ENCODE measurements at places on chromosomes 6 and 20.

- no peak for DNase-seq
Measured at GRCh38 chr6:105364243-105364642, 38.6 kb downstream of the PREP start.

DNA sequence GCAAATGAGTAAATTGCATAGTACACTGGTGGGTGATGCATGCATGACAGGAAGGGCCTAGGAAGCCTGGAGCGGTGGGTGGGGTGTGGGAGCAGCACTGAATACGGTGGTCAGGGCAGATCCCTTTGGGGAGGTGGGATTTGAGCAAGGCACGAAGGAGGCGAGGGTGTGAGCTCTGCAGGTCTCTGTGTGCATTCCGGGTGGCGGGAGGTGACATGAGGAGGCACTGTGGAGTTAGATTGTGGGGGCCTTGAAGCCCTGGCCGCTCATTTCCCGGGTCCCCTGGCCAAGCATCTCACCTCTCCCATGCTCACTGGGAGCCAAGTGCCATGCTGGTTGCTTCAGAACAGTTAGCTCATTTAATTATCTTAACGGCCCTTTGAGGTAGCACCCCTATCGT is 6.2 kb upstream of the SPDEF start:
- DNase-seq, result no peak

DNA sequence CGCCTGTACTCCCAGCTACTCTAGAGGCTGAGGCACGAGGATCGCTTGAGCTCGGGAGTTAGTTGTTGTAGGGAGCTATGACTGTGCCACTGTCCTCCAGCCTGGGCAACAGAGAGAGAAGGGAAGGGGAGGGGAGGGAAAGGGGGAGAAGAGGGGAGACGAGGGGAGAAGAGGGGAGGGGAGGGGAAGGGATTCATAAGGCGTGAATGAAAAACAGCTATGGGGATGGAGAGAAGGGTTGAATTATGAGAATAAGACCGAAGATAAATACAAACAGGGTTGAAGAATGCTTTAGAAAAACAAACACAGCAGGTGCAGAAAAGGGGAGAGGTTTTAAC is 106.0 kb downstream of the TRIM27 start:
- DNase-seq, result no peak

DNA sequence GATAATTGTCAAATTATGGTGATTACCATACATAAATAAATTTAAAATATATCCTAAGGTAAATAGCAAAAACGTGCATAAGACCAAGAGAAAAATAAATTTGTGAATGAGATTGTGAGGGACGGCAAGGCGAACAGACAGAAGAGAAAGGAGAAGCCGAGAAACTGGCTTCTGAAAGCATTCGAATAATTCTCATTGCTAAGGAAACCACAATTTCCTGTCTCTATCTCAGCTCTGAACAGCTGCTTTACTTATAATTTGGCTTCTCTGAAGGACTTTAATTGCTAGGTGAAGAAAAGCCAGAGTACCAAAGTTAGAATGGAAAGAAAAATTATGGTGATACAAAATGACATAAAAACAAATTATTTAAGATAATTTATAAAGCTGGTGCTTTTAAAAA is 79.0 kb upstream of the RGS17 start:
- no peak for DNase-seq

- DNase-seq, result no peak
Measured at GRCh38 chr20:52060794-52061714, 130.5 kb downstream of the ZFP64 start.

GRCh38 chr6:159610881-159611280 is 82.2 kb downstream of the SOD2 start:
- no peak for DNase-seq

DNA sequence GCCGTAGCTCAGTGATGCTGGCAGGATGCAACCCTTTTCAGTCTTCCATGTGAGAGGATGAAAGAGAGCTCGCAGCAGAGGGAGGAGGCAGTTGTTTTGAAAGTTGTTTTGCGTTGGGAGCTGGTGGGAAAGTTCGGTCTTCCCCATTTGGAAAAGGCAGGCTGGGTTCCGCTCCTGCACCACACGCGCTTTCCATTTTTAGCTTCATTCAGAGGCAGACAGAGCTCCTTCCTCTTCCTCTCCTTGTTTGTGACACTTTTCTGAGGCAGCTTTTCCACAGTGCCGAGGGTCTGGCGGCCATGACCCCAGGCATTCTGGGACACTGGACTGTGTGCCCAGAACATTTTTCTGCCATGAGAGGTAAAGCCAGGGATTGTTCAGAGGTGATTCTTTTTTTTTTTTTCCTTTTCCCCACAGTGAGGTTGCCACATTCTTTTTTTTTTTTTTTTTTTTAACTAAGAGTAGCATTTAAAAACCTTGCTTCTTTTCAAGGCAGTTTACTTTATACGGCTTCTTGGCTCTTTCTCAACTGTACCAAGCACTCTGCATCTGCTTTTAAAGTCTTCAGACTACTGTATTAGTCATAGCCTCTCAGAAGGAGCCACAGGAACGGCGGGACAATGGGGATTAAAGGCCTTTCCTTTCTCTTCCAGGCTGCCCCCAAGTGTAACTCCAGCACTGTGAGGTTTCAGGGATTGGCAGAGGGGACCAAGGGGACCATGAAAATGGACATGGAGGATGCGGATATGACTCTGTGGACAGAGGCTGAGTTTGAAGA is 1.6 kb downstream of the PRDM1 start:
- no peak for DNase-seq

DNA sequence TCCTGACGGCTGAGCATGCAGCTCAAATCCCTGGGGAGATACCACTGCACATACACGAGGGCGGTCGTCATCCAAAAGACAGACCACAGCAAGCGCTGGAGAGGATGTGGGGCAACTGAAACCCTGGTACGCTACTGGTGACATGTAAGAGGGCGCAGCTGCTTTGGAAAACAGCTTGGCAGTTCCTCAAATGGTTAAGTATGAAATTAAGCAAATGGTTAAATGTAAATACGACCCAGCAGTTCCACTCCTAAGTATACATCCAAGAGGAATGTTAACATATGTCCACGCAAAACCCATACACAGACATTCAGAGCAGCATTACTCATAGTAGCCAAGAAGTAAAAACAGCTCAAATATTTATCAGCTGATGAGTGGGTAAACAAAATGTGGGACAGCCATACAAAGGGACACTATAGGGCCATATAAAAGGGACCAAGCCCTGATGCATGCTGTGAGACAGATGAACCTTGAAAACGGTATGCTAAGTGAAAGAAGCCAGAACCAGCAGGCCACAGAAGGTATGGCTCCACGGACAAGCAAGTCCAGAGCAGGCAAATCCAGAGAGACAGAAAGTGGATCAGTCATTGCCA is 38.5 kb downstream of the RIPOR3 start:
- no peak for DNase-seq
